Fibroblast of lung (primary cell): ENCODE measurements at places on chromosomes 16 and 17. TPM values are rescaled to one million over a fixed set of nuclear protein-coding genes. Genes with fewer than 3 reads are reported as not detected.

DNA sequence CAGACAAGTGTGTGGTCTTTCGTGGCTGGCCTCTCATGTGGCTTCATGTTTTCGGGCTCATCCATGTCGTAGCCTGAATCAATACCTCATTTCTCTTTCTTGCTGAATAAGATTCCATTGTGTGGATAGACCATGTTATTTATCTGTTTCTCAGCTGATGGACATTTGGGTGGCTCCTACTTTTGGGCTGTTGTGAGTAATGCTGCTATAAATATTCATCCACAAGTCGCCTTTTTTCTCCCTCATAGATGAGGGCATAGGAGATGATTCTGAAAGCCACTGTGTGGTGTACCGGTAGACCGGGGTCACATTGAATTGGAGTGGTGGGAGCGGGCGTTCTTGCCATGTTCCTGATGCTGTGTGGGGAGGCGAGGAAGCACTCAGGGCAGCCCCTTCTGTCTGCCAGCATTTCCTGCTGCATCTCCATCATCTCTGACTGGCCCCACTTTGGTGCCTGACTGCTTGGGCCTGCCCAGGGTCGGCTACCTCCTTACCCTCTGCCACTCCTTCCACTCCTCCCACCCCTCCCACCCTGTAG, 40.1 kb downstream of the PRMT7 start:
- no peak for DNase-seq

- DNase-seq, result no peak
Measured at GRCh38 chr17:58248955-58249269, 10.5 kb downstream of the LPO start.

DNA sequence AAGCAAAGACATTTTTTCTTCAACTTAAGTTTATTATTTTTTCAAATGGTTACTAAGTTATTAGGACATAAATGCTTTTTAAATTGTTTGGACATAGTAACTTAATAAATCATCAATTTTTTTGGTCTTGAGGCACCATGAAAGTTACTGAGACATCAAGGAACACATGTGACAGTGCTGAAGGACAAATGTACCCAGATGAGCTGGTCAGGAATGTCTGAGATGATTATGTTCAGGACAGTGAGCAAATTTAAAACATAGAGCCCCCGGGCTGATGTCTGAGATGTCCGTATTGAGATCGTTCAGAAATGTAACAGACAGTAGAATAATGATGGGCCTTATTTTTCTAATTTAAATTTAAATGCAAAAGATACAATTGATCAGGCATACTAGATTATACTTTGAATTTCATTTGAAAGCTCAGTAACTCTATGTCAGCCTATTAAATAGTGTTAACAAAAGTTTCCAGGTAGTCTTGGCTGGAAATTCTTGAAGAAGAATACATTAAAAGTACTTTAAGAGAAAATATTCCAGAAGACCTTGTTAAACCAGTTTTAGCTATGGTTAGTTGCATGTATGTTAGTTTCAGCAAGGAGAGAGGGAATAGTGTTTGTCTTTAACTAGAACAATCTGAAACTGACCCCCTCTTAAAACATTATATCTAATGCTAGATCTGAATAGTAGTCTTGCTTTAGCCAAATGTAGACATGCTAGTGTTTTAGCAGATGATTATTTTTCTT, 36.4 kb downstream of the SEC14L1 start:
- no peak for DNase-seq

The PPP1R27 gene
- total RNA-seq, result under 0.01 TPM in 1 of 2 replicates, not detected in the other

The ATF7IP2 gene
- total RNA-seq, result 1.2 and 2.6 TPM in 2 replicates

DNA sequence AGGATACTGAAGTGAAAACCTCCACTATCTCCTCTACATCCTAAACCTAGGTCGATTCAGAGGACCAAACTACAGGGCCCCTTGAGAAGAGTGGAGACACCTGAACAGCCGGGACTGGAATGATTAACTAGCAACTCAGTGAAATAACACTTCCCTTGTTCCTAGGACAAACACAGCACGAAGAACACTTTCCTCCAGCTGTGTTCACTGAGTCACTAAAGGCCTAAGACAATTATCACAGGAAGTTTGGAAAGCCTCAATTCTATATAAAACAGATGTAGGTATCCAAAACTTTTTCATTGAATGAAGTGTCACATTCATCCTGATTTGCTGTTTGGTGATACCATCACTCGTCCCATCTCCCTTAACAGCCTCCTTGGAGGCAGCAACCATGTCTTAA, 15.5 kb upstream of the CUEDC1 start:
- DNase-seq, result peak; percentile 34
